ENCODE measurements at places on chromosomes 1 and 21. TPM values are rescaled to one million over a fixed set of nuclear protein-coding genes. Genes with fewer than 3 reads are reported as not detected.

- peak; percentile 77 for DNase-seq
These were observed 222.4 kb upstream of the B3GALT2 start for GRCh38 chr1:193408782-193409293.

DNA sequence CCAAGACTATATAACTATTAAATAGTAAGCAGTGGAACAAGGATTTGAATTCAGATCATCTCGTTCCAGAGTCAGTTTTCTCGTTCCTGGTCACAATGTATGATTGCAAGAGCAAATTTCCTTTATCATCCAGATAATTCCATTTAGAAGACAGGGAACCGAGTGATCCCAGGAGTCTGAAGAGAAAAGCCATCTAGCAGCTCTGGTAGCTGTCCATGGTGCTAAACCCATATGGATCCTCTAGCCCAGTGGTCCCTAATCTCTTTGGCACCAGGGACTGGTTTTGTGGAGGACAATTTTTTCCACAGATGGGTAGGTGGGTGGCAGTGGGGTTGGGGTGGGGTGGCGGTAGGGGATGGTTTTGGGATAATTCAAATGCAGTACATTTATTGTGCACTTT lies 229.4 kb downstream of the PTPRU start:
- no peak for DNase-seq

- DNase-seq, result no peak
These were observed 1.1 kb upstream of the ERRFI1 start for GRCh38 chr1:8026976-8027747.

DNA sequence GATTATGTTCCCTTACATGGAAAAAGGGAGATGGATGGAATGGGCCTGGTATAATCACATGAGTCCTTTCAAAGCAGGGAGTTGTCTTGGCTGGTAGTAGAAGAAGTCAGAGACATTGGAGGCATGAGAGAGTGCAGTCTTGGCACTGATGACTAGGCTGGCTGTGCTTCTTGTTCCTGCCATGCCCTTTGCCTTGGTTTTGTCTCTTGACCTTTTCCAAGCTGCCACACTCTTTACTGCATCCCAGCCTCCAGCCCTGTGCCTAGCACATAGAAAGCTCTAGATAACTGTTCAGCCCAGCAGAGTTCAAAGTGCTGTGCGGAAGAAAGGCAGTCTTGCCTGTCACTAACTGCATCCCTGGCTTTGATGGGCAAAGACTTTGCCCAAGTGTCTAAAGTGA lies 412.6 kb downstream of the PRDM2 start:
- DNase-seq, result no peak

GRCh38 chr1:228180271-228180958 lies 14.8 kb downstream of the IBA57 start:
- no peak for DNase-seq

DNA sequence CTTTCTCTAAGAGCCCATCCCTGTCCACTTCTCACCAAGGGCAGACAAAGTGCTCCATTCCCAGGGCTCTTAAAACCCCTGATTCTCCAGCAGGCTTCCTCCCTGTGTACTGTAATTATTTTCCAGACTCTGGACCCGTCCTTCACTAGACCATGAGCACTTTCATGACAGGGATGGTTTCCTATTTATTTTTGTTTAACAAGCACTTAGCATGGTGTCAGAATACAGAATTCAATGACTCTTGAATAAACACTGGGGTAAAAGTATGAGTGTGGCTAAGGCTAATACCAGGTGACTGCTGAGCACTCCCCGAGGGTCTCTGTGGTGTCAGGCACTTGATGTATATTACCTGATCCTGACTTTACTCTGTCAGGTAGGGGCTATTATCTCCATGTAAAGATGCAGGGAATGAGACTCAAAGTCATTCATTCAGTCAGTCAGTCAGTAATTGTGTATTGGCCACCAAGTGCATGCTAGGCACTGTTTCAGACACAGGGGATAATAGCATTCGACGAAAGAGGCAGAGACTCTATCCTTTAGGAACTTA lies 47.2 kb downstream of the C1orf21 start:
- DNase-seq, result no peak

GRCh38 chr1:8987881-8988617 lies 38.2 kb downstream of the SLC2A7 start:
- DNase-seq, result no peak

- no peak for DNase-seq
These were observed 122.6 kb downstream of the TNNI3K start for GRCh38 chr1:74357756-74358155.

- no peak for DNase-seq
These were observed 2.6 kb upstream of the TMEM82 start for GRCh38 chr1:15739745-15740144.

- peak; percentile 78 for DNase-seq
These were observed 89.7 kb upstream of the ESRRG start for GRCh38 chr1:216812966-216813365.

The ADGRL2 gene
- 22.4 TPM for total RNA-seq

The SDC3 gene
- 25.6 TPM for total RNA-seq

The PUM1 gene
- 42.4 TPM for total RNA-seq

The OR2L5 gene
- not detected for total RNA-seq
